ENCODE measurements at places on chromosomes 3 and 15.
A peak's percentile ranks its signal among the peaks of the same experiment; 100 is the strongest.

- DNase-seq, result no peak
Measured at GRCh38 chr15:70251246-70251990, 153.7 kb upstream of the TLE3 start.

GRCh38 chr3:134810052-134810435 lies 15.0 kb downstream of the EPHB1 start:
- DNase-seq, result no peak

- DNase-seq, result peak; percentile 70
Measured at GRCh38 chr15:95291898-95292472, 1038.5 kb upstream of the NR2F2 start.

- DNase-seq, result no peak
Measured at GRCh38 chr3:152650177-152650576, 184.8 kb upstream of the P2RY1 start.

DNA sequence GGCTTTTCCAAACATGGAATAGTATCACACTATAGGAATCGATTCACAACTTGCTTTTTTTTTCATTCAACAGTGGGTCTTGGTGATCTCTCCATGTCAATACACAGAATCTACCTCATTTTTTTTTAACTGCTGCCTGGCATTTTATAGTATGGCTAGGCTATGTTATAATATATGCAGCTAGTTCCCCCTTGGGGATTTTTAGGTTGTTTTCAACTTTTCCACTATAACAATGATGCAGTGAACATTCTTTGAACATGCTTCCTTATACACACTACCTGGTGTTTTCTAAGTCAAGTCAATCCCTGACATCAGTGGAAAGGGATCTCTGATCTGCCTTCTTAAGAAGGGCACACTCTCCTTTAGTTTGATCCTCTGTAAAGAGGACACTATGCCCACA lies 46.5 kb upstream of the PLXND1 start:
- DNase-seq, result no peak

DNA sequence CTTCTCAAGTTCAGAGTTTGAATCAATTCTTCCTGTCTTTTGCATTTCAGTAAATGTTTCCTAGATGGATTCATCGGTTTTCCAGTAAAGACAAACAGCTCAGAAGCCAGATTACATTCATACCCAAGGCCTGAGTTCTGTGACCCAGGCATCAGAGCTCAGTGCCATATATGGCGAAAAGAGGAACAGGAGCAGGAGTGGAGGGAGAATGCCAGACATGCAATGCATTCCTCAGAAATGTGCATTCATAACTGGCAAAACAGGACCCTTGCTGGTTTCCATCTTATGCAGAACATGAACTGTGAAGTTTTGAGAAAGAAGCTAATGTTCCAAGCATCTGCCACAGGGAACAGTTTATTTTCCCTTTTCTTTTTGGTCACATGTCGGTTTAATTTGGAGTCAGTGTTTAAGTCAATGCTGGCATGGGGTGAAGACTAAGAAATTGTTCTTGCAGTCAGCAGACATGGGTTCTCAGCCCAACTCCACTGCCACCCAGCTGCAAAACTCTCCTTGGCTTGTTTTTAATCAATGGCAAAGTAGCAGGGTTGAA lies 116.5 kb downstream of the LPP start:
- DNase-seq, result peak; percentile 97
